ENCODE measurements at places on chromosomes 1 and 21.

DNA sequence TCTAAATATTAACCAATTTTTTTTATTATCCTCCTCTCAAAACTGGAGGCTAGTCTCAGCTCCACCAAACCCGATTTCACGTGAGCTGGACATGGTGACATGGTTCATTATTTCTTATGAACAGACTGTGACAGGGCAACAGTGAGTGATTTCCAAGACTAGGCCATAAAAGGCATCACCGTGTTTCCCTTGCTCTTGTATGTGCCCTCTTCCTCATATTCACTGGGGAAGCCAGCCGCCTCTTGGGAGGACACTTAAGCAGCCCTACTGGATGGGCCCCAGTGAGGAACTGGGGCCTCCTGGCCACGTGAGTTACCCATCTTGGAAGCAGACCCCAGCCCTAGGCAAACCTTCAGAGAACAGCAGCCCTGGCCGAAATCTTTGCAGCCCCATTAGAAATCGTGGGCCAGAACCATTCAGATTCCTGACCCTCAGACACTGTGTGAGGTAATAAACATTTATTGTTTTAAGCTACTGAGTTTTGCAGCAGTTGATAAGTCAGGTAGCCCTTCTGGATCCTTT, 105.0 kb downstream of the GALNT2 start:
- DNase-seq: no peak

DNA sequence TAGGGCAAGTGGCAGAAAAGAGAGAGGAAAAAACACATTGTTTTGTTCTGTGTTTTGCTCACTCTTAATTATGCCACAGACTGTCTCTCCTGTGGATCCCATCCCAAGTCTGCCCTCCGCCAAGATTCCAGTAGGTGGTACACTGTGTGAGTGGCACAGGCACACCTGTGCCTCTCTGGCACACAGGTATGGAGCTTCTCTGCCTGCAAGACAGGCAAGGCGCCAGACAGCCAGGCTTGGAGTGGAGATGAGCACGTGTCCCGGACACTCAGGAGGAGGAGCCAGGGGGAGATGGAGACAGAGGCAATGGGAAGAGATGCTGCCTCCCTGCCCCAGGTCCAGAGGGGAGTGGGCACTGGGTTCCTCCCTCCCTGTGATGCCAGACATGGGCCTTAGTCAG, 6.5 kb upstream of the GRIK3 start:
- no peak for DNase-seq

DNA sequence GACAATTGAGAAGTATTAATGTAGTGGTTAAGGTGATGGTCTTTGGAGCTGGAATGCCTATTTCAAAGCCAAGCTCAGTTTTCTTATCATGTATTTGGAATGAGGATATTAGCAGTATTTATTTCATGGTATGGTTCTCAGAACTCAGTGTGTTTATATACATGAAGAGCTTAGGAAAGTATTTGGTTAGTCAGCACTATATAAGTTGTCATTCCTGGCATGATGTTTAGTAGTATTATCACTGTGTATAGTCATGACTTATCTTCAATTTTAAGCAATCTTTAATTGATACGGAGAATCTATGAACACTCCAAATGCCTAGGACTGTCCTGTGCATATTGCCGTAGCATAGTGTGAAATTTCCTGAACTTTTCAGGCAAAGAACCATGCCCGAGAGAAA, 501.9 kb upstream of the USP24 start:
- peak; percentile 58 for DNase-seq

DNA sequence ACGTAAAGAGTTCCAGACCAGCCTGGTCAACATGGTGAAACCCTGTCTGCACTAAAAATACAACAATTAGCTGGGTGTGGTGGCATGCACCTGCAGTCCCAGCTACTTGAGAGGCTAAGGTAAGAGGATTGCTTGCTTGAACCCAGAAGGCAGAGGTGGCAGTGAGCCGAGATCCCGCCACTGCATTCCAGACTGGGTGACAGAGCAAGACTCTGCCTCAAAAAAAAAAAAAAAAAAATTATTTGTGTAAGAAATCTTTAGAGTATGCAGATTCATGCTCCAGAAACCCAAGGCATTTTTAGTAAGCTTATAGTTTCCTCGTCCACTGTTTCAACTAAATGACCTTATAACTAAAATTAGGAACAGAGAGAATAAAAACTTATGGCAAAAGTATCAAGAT, 51.3 kb downstream of the ABL2 start:
- DNase-seq: peak; percentile 12

- DNase-seq: peak; percentile 12
These were observed 13.5 kb downstream of the ZZZ3 start for GRCh38 chr1:77668924-77669449.

GRCh38 chr1:114203595-114204128, 50.0 kb upstream of the SYT6 start:
- no peak for DNase-seq

- DNase-seq: no peak
These were observed 182.0 kb upstream of the CHRM3 start for GRCh38 chr1:239204401-239204800.

Data from choroid plexus epithelial cell (primary cell).